Stimulated activated CD4-positive, alpha-beta T cell treated with anti-CD3 and anti-CD28 coated beads, Interleukin-1b, Interleukin-23, amount 100 ng/mL, for 1 hour (primary cell): ENCODE measurements at places on chromosomes 3 and 15.

- no peak for DNase-seq
Observed at GRCh38 chr3:16482770-16483531, 30.5 kb downstream of the RFTN1 start.

GRCh38 chr3:127299276-127299675 is 11.4 kb upstream of the PRR20G start:
- no peak for DNase-seq

GRCh38 chr3:59306436-59306835 is 256.6 kb upstream of the CFAP20DC start:
- no peak for DNase-seq

DNA sequence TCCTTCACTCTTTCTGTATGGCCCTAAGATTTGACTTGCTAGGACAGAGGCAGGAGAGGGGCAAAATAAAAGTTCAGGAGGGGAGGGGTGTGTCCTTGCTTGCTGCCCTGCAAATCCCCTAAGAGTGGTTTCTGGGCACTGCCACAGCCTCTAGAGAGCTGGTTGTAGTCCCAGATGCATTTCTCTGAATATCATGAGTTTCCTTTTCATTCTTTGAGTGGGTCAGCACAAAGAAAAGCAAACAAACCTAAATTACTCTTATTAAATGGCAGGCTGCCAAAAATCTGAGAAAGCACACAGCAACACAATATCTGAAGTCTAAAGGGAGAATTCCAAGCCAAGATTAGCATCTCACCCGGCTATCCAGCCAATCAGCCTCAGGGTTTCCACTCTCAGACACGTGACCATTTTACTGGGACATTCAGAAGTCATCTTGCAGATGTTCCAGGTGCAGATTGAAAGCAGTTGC is 919.3 kb downstream of the TUSC7 start:
- no peak for DNase-seq

DNA sequence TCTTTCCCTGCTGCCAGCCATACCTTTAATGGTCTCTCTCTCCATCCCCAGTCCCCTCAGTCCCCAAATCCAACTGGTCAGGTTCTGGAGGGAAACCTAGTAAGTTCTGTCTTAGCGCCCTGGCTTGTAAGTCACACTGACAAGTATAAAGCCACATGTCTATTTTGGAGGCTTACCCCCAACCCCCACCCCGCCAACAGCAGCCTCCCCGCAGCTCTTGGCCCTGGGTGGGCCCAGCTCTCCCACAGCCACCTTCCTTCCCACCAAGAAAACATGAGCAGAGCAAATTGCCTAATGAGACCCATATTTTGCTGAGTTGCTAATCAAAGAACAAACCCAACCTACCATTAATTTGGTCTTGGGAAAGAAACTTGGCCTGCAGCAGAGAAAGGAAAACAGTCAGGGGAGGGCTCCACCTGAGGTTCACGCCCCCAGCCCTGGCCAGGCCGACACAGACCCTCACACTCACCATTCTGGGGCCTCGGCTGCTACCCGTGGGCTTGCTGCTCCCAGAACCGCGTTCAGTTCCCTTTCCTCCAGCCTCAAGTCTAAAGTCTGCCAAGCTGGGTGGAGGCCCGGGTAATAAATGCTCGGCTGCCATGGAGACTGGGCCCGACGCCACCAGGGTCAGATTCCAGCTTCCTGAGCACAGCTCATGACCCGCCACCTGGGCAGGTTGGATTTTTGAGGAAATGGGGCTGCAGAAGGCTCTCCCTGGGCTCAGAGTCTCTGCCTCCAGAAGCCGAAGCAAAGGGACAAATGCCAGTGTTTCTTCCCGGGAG is at the start of gene CALML4:
Gene CALML4, minus strand, starts transcription at position 557 of the 782 bp plus-strand sequence. Its CDS starts 85 bp downstream, at position 472.
- no peak for DNase-seq

- no peak for DNase-seq
Observed at GRCh38 chr15:49037546-49037940, 8.7 kb downstream of the SECISBP2L start.

DNA sequence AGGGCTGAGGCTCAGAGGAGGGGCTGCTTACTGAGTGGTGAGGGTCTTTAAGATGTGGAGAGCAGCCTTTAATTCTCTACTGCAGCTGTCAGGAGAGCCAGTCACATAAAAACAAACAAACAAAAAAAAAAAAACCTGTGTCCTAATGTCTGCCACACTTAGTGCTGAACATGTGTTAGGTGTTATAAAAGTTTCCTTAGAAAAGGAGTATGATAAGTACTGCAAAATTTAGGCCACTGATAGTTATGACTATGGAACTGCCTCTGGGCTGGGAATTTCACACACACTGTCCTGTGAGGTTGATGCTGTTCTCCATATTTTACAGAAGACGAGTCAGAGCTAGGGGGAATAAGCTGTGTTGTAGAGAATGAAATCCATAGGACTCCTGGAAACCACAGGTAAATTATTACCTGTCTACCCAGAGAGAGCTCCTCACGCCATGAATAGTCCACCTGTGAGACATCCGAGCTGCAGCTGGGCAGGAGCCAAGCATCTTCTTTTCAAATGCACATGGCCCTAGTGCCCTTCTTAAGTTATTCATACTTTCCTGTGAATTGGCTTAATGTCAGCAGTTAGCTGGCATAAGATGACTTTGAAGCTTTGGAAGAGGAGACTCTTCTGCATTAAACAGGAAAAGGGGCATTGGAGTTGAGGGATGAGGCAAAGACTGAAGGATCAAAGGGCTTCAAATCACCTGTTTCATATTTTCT is 34.5 kb upstream of the SKOR1 start:
- DNase-seq: no peak

DNA sequence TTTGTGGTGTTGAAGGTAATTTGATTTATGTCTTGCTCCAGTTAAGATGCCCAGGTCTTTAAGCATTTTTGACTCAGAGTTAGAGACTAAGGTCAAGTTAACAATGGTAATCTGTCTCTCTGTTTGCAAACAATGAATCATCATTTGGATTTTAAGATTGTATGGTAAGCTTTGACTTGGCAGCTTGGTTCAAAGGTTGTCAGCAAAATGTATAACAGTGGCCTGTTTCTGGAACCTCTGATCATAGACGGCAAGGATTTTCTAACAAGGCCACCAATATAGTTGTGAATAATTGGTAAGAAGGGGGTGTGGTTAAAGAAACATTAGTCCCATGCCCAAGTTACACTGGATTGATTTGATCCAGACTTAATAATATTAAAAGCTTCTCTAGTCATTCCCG is 775.2 kb upstream of the GOLIM4 start:
- DNase-seq: no peak

DNA sequence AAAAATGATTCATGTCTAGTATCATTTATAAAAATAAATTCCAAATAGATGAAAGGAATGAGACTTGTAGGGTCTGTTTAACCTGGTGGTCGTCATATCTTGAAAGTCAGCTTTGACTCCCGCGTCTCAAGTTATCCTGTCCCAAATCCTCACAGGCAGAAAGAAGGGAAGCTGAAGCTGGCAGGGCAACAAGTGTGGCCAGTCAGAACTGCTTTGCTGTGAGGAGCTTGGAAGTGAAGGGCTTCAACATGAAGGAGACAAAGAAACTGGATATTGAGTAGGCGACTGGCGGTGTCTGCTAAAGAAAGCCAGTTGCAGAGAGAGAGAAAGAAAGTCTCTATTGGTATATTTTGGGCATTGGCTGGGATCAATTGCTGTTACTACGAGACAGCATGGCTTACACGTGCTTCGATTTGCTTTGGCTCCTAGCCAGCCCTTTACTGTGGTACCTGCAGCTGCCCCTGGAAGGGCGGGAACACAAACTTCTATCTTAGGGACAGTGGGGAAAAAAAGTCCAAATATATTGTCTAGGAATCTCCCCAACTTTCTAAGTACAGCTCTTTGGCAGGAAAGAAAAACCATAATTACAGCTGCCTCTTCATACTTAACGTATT is 107.2 kb downstream of the CHST2 start:
- no peak for DNase-seq

- peak; percentile 6 for DNase-seq
Observed at GRCh38 chr15:99732751-99733267, 428 bp downstream of the LYSMD4 start.

- DNase-seq: no peak
Observed at GRCh38 chr3:116423945-116424344, 21.3 kb downstream of the LSAMP start.

GRCh38 chr15:68447976-68448755 is 16.2 kb upstream of the ITGA11 start:
- DNase-seq: no peak

GRCh38 chr3:177538048-177538749 is 340.9 kb upstream of the TBL1XR1 start:
- no peak for DNase-seq

DNA sequence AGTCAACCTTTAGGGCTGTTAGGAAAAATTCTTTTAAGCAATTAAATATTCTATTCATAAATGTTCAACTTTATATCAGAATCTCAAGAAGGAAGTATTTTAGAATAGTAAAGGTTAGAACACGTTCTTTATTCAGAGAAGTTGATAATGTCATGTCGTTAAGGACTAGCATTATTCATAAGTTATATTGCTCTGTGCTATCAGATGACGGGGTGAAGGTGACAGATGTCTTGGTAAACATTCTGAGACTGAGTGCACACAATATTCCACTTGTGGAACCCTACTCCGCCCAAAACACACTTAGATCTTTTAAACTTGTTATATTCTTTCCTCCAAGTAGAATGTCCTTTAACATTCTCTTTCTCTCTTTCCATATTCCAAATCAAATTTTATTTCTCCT is 7.9 kb downstream of the AP4E1 start:
- DNase-seq: no peak

DNA sequence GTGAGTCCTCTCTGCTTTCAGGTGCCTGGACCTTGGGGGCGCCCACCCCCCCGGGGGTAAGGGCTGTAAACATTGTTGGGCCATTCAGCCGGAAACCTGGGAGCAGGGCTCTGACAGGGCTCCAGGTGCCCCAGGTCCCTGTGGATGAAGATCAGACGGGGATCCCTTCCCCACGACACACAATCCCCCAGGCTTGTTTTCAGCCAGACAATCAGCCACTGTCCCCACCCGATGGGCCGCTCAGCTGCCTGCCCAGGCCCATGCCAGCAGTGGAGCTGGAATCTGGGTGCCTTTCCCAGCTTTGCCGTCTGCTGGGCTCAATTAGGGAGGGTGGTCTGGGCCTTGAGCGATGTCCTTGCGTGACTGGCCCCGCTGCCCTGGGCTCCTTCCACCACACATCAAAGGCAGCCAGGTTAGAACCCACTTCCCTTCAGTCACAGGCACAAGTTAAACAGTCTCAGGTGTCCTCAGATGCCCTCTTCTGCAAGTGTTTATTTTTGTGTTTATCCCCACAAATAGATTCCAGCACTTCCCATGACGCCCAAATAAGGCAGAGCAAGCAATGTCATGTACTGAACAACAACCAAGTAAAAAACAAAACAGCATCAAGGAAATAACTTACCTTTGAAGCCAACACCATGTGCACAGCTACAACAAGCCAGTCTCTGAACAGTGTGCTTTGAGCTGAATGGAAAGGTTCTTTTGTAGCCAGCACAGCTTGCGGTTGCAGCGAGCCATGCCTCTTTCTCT is 77.0 kb upstream of the ALDH1A3 start:
- DNase-seq: no peak

GRCh38 chr3:97948351-97949109 is 23.7 kb downstream of the RIOX2 start:
- DNase-seq: no peak

- no peak for DNase-seq
Observed at GRCh38 chr15:74800559-74801094, 12.0 kb upstream of the LMAN1L start.

DNA sequence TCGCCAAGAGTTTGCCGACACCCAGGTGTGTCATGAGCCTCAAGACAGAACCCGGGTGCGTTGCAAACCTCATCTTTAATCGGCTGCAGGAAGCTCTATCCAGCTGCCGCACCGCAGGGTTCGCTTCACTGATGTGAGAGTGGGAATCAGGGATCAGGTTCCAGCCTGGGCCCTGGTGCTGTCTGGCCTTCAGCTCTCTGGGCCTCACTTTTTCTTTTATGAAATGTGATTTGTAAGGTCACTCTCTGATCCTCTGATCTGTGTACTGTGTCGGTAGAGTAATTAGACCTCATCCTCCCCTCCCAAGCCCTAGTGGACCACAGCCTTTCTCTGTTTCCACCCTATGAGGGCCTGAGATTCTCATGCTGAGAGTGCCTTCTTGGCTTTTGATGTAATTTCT is 202.8 kb upstream of the UBE2E1 start:
- no peak for DNase-seq

- no peak for DNase-seq
Observed at GRCh38 chr15:39783244-39783820, 691 bp upstream of the FSIP1 start.

- no peak for DNase-seq
Observed at GRCh38 chr15:35123743-35124142, 38.6 kb upstream of the NANOGP8 start.

- DNase-seq: no peak
Observed at GRCh38 chr3:195001961-195002861, 268.7 kb downstream of the XXYLT1 start.

GRCh38 chr3:133277813-133278212 is 122.0 kb upstream of the BFSP2 start:
- no peak for DNase-seq

- DNase-seq: no peak
Observed at GRCh38 chr3:169666376-169667165, 3.1 kb upstream of the MECOM start.

DNA sequence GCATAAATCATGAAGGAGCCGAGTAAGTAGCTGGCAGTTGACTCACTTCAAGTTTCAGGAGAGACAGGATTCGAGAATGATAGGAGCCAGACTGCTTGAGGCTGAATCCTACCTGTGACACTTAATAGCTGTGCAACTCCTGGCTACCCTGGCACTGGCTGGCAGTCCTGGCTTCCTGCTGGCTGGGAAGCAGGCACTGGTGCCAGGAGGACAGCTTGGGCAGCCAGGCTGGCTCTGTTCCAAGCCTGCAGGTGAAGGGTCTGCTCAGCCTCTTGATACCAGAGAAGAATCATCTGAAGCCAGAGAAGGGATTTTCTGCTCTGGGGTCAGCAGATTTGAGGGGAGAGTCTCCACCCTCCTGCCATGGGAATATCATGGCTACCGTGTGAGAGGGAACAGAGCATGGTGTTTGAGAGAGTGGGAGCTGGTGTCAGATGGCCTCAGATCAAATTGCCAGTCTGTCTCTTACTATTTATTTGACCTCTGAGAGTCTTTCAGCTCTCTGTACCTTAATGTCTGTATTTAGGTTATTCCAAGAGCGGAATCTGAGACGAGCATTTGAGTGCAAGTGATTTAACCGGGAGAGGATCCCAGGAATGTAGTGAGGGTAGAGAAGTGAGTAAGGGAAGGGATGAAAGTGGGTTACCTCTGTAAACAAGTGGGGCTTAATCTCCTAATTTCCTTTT is 4.4 kb upstream of the XIRP1 start:
- DNase-seq: no peak

- no peak for DNase-seq
Observed at GRCh38 chr15:101201411-101202174, 50.3 kb downstream of the CHSY1 start.

DNA sequence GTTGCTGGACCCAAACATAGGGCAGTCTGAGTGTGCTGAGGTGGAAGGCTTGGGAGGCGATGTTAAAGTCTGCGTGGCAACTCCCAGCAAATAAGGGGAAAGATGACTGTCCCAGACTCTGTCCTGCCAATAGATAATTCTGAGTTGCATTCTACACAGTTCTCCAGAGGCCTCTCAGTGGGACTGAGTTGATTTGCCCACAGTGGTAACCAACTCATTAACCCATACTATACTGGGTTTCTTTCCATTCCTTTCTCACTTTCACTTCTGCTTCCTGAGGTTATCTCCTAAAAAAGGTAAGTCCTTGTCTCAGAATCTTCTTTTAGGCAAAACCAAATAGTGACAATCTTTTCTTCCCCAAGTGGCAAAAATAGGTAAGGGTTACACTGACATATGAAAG is 549.9 kb upstream of the DPPA4 start:
- DNase-seq: no peak

- no peak for DNase-seq
Observed at GRCh38 chr3:177516158-177517011, 319.1 kb upstream of the TBL1XR1 start.
